Activated CD4-positive, alpha-beta T cell treated with anti-CD3 and anti-CD28 coated beads, Interleukin-2, amount 50 U/mL, for 1 hour (primary cell): ENCODE measurements at places on chromosomes 2 and 18.

DNA sequence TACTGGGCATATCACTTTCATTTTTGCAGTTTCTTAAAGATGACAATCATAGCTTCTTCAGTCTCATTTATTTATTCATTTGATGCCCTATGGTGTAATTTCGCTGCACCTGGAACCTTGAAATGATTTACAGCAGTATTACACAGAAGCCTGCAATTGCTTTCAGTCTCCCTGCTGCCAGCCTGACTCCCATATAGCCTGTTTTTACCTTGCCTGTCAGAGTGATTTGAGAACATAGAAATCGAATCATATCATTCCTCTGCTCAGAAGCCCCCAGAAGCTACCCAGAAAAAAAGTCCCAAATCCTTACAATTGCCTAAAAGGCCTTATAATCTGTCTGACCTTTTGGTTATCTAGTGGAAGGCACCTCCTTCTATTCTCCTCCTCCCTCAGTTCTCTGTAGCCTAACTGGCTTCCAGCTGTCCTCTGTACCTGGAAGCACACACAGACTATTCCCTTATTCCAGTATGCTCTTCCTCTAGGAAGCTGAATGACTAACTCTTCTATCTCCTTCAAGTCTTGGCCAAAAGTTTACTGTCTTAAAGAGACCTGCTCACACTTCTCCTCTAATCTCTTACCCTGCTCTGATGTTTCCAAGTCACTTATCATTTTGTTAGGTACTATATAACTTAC lies 12.6 kb downstream of the SCN3A start:
- DNase-seq: no peak

DNA sequence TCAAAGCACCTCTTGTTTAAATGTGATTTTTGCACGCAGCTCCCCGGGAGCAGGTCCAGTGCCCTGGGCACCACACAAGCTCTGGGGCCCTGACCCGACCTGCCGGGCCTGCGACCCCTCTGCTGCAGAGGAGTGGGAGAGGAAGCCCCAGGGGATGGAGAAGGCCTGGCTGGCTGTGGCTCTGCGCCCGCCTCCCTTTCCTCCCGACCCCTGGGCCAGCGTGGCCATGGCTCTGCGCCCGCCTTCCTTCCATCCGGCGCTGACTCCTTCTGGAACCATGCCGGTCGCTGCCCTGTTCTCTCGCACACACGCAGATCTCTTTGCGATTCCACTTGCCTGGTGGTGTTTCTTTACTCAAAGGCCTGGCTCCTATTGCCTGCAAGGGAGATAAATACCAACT lies 166.5 kb upstream of the SALL3 start:
- no peak for DNase-seq

DNA sequence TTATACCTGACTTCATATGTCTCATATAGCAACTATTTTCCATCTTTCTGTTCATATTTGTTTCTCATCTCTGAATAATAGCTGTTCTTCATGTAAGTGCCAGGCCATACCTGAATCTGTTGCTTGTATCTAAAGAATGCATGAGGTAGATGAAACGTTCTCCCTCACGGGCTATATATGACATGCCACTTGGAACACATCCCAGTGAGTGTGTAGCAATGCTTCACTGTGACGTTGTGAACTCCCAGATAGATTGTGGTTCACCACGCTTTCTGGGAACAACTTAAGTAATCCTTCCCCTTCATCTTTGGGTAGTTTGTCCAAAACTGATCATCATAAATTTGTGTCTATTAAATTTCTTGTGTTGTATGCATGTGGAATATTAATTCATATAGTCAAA lies 60.1 kb downstream of the RDH14 start:
- DNase-seq: no peak

DNA sequence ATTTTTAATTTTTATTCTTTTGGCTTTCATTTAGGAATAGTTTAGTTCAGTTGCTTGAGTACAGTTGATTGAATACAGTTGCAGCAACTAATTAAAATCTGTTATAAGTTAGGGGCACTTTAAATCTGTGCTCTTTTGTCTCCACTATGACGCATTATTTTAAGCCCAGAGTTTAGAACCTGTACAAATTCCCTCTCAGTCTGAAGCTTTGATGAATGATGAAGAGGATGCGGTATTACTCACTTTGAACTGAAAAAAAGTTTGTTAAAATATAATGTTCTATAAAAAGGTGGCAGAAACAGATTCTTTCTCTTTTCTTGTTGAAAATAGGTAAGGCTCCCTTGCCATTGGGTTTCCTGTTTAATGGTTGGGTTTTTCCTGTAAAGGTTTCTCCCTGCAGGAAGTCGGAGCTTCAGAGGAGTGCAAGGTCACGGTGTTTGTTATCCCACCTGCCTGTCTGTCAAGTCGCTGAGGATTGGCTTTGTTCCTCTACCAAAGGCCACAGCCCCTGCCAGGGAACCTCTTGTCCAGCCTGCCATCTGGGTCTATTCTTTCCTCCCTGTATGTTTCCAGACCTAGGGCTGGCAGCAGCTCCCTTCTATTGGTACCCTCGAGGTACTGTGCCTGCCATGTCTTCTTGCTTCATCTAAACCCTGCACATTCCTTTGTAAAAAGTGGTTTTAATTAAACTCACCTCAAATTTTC lies 43.8 kb upstream of the FN1 start:
- DNase-seq: no peak

DNA sequence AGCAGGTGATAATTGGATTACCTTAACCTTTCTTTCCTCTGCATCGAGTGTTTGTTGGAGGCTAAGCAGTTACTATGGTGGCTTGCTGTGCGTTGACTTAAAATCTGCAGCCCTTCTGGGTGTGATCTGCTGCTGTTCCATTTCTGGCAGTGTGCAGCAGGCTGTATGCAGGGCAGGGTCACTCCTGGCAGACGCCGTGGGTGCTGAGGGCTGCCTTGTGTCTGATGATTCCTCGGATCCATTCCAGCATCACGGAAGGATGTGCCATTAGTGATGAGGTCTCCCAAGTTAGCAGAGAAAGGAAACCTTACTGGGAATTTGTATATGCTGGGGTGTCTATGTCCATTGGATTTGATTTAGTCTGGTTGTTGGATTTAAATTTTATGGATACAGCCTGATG lies 310.8 kb downstream of the AGAP1 start:
- DNase-seq: no peak

DNA sequence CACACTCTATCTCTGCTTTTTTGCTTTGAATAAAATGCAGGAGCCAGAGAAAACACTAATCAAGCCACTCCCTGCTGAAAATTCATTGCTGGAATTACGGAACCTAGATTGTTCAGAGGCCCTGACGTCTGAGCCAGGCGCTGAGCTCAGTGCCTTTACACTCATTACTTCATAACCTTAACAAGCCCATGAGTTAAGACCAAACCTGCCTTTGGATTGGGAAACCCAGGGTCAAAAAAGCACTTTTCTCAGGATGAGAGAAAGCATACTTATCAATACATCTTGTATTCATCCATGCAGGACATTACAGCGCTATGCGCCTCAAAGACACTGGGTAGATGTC lies 762 bp downstream of the INO80C start:
- no peak for DNase-seq

- no peak for DNase-seq
These were observed 23.3 kb upstream of the ST3GAL5 start for GRCh38 chr2:85911814-85912692.

DNA sequence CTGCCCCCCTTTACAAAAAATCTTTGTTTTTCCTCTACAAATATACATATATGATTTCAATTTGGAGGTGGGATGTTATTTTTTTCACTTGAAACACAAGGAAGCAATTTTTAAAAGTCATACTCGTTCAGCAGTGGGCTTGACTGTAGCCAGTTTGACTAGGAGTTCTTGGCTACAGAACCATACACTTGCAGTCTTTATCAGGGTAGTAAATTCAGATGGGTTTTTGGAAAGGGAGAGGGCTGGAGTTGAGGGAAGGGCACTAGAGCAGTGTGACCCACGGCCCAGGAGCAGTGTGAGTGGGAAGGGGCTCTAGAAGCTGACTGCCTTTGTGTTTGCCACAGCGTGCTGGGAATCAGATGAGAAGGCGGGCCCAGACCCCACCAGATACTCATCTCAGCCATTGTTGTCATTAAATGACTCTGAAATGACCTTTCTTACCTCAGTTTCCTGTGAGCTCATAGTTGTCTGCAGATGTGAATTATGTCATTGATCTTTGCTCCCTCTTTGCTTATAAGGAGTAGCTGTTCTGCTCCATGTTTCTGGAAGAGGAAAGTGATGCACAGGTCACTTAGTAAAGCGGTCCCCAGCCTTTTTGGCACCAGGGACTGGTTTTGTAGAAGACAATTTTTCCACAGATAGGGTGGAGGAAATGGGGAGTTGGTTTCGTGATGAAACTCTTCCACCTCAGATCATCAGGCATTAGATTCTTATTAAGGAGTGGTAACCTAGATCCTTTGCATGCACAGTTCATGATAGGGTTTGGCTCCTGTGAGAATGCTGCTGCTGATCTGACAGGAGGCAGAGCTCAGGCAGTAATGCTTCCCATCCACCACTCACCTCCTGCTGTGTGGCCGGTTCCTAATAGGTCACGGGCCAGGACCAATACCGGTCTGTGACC lies 116.8 kb downstream of the SPTBN1 start:
- DNase-seq: peak; percentile 46

GRCh38 chr2:229098801-229099200 lies 172.3 kb downstream of the PID1 start:
- DNase-seq: no peak

- no peak for DNase-seq
These were observed 15.5 kb downstream of the PXDN start for GRCh38 chr2:1728821-1729220.

DNA sequence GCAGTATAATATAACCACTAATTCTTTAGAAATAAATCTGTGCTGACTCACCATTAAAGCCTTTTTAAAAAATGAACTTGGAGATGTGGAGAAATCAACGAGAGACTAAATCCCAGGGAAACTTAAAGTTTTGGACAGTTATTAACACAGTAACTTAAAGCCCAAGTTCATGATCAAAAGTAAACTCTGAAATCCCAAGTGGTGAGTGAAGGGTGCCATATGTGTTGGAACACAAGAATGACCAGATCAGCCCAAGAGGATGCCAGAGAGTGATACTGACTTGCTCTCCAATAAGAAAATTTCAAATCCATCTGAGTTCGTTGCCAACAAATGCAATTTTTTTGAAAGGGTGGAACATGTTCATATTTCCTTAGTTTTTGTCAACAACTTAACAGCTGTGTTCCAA lies 838.1 kb upstream of the ACVR2A start:
- DNase-seq: no peak

GRCh38 chr2:47360283-47360682 lies 42.7 kb upstream of the MSH2 start:
- no peak for DNase-seq

GRCh38 chr2:168028362-168028761 lies 219.0 kb downstream of the STK39 start:
- no peak for DNase-seq

GRCh38 chr18:28757466-28758008 lies 580.6 kb upstream of the CDH2 start:
- DNase-seq: no peak

DNA sequence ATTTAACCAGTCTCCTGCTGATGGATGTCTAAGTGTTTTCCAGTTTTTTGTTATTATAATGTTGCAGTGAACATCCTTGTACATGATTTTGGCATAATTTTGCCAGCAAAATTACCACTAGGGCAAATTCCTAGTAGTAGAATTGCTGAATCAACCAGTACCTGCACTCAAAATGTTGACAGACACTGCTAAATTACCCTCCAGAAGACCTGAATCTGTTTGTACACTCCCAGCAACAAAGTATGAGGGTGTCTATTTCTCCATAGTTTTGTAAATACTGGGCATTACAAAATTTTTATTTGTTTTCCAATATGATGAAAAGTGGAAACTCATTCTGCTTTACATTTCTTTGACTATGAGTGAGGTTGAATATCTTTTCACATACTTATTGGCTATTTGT lies 11.2 kb upstream of the MAT2A start:
- no peak for DNase-seq

GRCh38 chr2:232535761-232536530 lies 3.5 kb upstream of the CHRNG start:
- DNase-seq: no peak

- peak; percentile 47 for DNase-seq
These were observed 98.8 kb downstream of the TRABD2A start for GRCh38 chr2:84781942-84782716.

DNA sequence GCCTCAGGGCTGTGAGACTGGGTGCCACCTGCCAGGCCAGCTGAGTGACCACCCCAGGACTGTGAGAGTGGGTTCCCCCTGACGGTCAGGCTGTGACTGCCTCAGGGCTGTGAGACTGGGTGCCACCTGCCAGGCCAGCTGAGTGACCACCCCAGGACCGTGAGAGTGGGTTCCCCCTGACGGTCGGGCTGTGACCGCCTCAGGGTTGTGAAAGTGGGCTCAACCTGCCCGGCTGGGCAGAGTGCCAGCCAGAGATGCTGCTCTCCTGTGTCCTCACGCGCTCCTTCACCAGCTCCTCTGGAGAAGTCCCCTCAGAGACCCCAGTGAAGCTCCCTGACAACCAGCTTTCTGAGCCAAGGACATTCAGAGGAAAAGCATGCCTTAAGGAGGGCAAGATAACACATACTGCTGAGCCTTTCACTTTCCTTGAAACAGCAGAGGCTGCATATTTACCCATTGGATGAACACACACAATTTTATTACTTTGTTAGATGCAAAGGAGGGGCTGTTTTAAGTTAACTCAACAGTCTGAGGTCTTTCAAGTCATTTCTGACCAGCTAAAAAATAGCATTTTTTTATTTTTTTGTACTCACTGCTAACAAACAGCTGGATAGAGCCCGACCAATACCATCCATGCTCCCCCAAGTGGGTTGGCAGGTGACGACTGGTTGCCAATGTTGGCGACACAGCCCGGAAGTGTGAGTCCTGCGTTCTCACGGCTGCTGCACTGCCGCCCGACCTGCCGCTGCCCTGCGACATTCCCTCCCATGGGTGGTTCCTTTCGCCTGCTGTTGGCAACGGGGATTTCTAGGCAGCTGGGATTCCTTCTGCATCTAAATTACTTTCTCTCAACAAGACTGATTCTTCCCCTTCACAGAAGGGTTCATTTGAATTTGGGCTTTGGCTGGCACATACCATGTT lies 70.7 kb downstream of the NDUFA10 start:
- no peak for DNase-seq

DNA sequence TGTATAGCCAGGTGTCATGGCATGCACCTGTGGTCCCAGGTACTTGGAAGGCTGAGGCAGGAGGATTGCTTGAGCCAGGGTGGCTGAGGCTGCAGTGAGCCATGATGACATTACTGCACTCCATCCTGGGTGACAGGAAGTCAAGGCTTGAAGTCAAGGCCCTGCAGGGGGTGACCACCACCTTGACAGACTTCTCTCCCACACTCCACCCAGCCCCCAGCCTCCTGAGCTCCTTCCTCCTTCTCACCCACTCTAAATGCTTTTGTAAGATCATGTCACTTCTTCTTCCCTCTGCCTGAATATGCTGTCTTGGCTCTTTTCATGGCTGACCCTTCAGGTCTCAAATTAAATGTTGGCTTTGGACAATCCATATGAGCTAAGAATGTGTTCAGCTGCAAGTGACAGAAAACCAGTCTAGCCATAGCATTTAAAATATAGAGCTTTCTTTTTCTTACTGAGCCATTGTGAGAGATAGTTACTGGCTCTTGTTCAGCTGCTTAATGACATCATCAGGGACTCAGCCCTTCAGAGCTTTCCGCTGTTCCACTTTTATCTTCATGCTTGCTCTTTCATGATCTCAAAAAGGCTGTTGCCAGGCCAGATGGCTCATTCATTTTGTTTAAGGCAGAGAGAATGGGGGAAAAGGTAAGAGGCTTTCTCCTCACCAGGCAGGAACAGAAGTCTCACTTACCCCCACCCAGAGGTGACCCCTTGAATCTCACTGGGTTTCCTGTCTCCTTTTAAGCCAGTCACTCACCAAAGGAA lies 36.7 kb upstream of the TTC39C start:
- peak; percentile 16 for DNase-seq

- DNase-seq: no peak
These were observed 31.6 kb downstream of the EPAS1 start for GRCh38 chr2:46328829-46329228.
